ENCODE measurements at places on chromosomes 5 and 9.

- no peak for DNase-seq
These were observed 8.5 kb downstream of the POLR3G start for GRCh38 chr5:90483206-90483605.

DNA sequence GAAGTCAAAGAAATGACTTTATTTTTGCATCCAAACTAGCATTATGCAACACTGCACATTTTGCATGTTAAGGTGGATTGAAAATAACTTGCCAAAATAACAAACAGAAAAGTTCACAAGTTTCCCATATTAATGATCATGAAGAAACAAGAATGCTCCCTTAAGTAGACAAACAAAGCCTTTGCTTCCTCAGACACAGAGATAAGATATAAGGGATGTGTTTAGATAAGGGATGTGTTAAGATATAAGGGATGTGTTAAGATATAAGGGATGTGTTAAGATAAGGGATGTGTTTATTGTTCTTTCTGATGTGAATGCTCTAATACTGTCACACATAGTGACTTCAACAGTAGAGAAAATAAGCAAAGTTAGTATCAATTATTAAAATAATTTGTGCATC, 174.8 kb downstream of the GABRG2 start:
- no peak for DNase-seq

DNA sequence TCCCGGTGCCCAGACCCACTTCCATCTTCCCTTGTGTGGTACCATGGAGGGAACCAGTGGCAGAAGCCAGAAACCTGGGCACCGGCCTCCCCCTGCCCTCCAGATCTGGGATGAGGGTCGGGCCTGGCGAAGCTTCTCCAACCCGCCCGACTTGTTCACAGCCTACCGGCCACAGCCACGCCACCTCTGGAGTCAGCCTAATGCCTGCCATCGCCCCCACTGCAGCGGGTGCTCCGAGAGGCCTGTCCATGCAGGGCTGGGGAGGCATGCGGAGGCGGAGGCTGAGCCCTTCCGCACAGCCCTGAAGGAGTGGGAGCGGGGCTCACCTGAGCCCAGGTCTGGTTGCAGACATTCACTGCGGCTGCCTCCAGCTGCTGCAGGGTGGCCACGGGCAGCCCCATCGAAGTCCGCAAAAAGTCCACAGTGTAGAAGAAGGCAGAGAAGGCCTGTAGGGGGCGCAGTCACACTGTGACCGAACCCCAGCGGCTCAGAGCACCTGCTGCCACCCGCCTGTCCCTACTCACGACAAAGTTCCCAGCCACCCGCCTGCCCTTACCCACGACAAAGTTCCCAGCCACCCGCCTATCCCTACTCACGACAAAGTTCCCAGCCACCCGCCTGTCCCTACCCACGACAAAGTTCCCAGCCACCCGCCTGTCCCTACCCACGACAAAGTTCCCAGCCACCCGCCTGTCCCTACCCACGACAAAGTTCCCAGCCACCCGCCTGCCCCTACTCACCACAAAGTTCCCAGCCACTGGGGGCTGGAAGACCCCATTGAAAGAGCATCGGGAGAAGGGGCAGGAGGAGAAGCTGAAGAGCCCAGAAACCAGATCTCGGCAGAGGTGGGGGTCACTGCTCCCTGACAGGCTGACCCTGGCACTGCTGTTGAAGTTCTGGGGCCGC, 3.8 kb upstream of the NPDC1 start:
- DNase-seq: peak; percentile 38

GRCh38 chr9:99274016-99274415, 51.9 kb downstream of the SEC61B start:
- no peak for DNase-seq

GRCh38 chr9:128684325-128685199, 4.5 kb upstream of the SET start:
- DNase-seq: peak; percentile 78

DNA sequence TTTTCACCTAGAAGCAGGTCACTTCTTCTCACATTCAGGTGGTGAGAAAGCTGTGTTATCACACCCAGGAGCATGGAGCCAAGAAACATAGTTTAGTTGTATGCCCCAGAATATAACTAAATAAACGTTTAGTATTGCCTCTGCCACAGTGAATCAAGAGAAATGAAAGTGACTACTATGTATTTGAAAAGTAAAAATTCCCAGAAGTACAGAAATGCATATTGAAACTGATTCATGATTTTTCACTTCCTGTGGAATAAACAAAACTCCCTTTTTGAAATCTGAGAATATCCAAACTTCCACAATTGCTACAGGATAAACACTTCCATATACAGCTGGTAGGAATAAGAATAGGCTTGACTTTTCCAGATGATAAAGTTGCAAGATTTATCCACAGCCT, 15.3 kb upstream of the NINJ1 start:
- peak; percentile 97 for DNase-seq

- no peak for DNase-seq
These were observed 190.5 kb downstream of the DENND1A start for GRCh38 chr9:123739387-123739786.

GRCh38 chr5:113059232-113060040, 82.8 kb downstream of the DCP2 start:
- no peak for DNase-seq

- peak; percentile 17 for DNase-seq
These were observed 112.2 kb downstream of the MTX3 start for GRCh38 chr5:79878721-79879336.

DNA sequence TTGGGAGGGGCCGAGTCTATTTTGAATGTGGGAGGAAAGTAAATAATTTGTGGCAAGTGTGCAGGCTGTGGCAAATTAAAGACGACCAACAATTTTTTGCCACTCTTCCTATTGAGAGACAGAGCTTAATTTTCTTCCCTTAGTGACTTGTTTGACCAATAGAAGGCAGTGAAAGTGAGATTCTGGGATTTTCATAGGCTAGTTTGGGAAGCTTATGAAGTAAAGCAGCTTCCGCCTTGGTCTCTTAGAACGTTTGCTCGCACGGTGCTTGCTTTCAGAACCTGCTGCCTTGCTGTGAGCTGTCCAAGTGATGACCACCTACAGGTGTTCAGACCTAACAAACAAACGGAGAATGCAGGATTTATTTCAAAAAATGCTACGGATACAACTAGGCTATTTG, 6.7 kb upstream of the OR1N2 start:
- DNase-seq: no peak

All from inflammatory macrophage treated with lipopolysaccharide for 4 hours (primary cell).